ENCODE measurements at places on chromosomes 12 and 14.

DNA sequence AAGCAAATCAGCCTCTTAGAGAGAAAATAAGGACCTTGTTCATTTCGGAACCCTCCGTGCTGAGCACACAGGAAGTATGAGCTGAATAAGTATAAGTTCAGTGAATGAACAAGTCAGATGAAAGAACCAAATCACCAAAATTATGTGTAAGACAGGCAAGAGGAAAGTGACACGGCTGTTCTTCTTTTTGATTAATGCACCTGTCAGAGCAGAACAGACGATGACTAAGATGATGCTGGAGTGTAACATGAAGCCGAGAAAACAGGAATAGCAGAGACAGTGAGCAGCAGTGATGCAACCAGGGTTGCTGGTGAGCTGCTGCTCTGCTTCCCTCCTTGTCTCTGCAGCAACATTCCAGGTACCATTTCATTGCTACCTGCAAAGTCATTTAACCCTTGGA, 861.1 kb downstream of the GALC start:
- no peak overlapping the region for H3K4me3 ChIP-seq
- H3K27ac ChIP-seq, result no peak overlapping the region
- no peaks in the 10 kb centered on the region for H3K4me1 ChIP-seq
- no peaks in the 10 kb centered on the region for H3K36me3 ChIP-seq
- no peaks in the 10 kb centered on the region for H3K27me3 ChIP-seq
- DNase-seq, result no peak

DNA sequence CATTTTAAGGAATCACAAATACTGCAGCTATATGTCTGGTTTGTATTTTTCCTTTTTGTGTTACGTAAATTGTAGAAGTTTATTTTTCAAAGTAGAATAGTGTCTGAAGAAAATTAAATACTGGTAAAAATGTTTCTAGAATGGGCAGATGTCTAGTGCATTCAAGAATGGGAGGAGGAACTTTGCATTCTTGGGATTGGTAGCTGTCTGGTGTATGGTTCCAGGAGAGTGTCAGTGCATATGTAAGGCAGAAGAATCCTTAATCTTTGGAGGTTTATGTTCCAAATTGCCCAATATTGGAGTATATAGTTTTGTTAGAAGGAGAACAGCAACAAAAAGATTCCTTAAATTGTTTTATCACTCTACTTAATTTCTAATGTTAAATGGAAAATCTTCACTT, 13.5 kb downstream of the PAPOLA start:
- H3K4me3 ChIP-seq, result no peak overlapping the region
- H3K27ac ChIP-seq, result no peak overlapping the region
- no peak for DNase-seq
- peaks cover 7% of the 10 kb centered on the region for H3K36me3 ChIP-seq
- H3K27me3 ChIP-seq, result no peaks in the 10 kb centered on the region

GRCh38 chr12:93273834-93274564, 103.7 kb upstream of the NUDT4 start:
- no peak overlapping the region for H3K27ac ChIP-seq
- H3K4me3 ChIP-seq, result no peak overlapping the region
- H3K27me3 ChIP-seq, result no peaks in the 10 kb centered on the region
- DNase-seq, result no peak

DNA sequence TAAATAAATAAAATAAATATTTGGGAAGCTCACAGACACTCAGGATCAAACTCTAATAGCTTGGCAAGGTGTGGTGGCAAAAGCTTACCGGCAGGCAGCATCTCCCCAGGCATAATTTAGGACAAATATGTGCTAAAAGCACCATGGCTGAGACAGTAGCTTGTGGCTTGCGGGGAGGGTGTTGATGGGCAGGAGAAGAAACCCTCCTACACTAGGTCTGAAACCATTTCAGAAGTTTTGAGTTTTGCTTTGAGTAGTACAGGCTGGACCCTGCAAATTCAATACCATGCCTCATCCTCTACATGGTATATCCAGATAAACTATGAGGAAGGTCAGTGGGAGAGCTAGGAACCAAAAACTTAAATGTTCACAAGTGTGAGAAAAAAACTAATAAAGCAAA, 33.1 kb downstream of the MAP3K9 start:
- H3K36me3 ChIP-seq, result no peaks in the 10 kb centered on the region
- no peak overlapping the region for H3K27ac ChIP-seq
- no peak overlapping the region for H3K4me3 ChIP-seq
- H3K4me1 ChIP-seq, result no peaks in the 10 kb centered on the region
- H3K27me3 ChIP-seq, result no peaks in the 10 kb centered on the region

DNA sequence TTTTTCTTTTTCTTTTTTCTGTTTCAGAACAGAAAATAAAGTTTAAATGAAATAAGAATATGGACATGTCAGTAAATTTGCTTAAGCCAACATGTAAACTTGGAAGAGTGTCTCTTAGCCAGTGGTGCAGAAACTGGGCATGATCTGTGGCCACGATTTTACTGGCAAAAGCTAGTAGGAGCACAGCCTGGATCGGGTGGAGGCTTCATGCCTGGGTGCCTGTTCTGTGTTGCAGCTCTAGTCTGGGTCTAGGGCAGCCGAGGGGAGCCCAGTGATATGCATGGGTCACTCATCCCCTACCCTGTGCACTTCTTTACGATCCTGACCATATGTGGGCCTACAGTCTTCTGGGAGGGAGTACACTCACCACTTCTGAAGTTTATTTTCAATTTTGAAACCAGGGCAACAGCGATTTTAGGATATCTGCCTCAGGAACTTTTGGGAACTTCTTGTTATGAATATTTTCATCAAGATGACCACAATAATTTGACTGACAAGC, 45.6 kb upstream of the SMCO2 start:
- no peak overlapping the region for H3K27ac ChIP-seq
- no peaks in the 10 kb centered on the region for H3K27me3 ChIP-seq
- H3K36me3 ChIP-seq, result peaks cover 33% of the 10 kb centered on the region
- H3K4me3 ChIP-seq, result no peak overlapping the region
